Keratinocyte (primary cell): ENCODE measurements at places on chromosomes 3 and 15. TPM values are rescaled to one million over a fixed set of nuclear protein-coding genes. Genes with fewer than 3 reads are reported as not detected.

The POLQ gene
- polyA plus RNA-seq = 0.97 to 4.4 TPM (median 1.9 TPM) in 3 replicates

The CCDC54 gene
- not detected in 3 replicates for polyA plus RNA-seq

The SYNPR gene
- polyA plus RNA-seq = not detected in 3 replicates

The TGM5 gene
- polyA plus RNA-seq = 0.07 to 0.23 TPM in 2 of 3 replicates, not detected in the other

The INKA1 gene
- 10.1 to 20.6 TPM (median 12.0 TPM) in 3 replicates for polyA plus RNA-seq

The TERB2 gene
- not detected in 3 replicates for polyA plus RNA-seq

The FGD5 gene
- not detected in 3 replicates for polyA plus RNA-seq

The ATP2B2 gene
- not detected in 3 replicates for polyA plus RNA-seq

The NBEAL2 gene
- polyA plus RNA-seq = 22.8 to 48.7 TPM (median 28.7 TPM) in 3 replicates

The RUBCN gene
- 8.1 to 15.4 TPM (median 8.9 TPM) in 3 replicates for polyA plus RNA-seq

The HIGD2B gene
- polyA plus RNA-seq = not detected in 3 replicates

The KNG1 gene
- polyA plus RNA-seq = 0.12 TPM in 1 of 3 replicates, not detected in the others

The FSD2 gene
- polyA plus RNA-seq = not detected in 3 replicates

The SFMBT1 gene
- 2.1 to 4.7 TPM (median 4.1 TPM) in 3 replicates for polyA plus RNA-seq

The LRRC3B gene
- polyA plus RNA-seq = not detected in 3 replicates

The SAXO2 gene
- 2.2 TPM in 3 replicates for polyA plus RNA-seq

The KBTBD8 gene
- polyA plus RNA-seq = 4.2 to 7.5 TPM (median 5.2 TPM) in 3 replicates

The GLDN gene
- polyA plus RNA-seq = 0.09 TPM in 1 of 3 replicates, not detected in the others

The GOLGA6D gene
- polyA plus RNA-seq = 0.03 TPM in 1 of 3 replicates, not detected in the others

The TMEM212 gene
- 0.12 TPM in 1 of 3 replicates, not detected in the others for polyA plus RNA-seq

The CLDN16 gene
- polyA plus RNA-seq = 0.52 to 2.6 TPM (median 0.88 TPM) in 3 replicates

The TMEM207 gene
- not detected in 3 replicates for polyA plus RNA-seq

The LNP1 gene
- 0.19 to 0.95 TPM (median 0.64 TPM) in 3 replicates for polyA plus RNA-seq

The GOLGA8R gene
- 0.12 to 0.20 TPM (median 0.17 TPM) in 3 replicates for polyA plus RNA-seq

The PLA2G4D gene
- 0.45 to 1.5 TPM (median 0.69 TPM) in 3 replicates for polyA plus RNA-seq

The SLC6A1 gene
- polyA plus RNA-seq = not detected in 3 replicates
